Suprapubic skin (tissue), 4 donors: ENCODE measurements at places on chromosomes 3 and 15. TPM values are rescaled to one million over a fixed set of nuclear protein-coding genes. Genes with fewer than 3 reads are reported as not detected.

The RBPMS2 gene
- total RNA-seq: 0.83 TPM

The CHRNB4 gene
- not detected for total RNA-seq

The PRRT3 gene
- 3.2 TPM for total RNA-seq

The GALNT15 gene
- total RNA-seq: 15.5 TPM

The UBP1 gene
- total RNA-seq: 39.7 TPM

The OSBPL10 gene
- 22.5 TPM for total RNA-seq

The RETNLB gene
- not detected for total RNA-seq
